ENCODE measurements at places on chromosomes 2 and 18.

- H3K4me1 ChIP-seq = no peaks in the 10 kb centered on the region
- H3K27me3 ChIP-seq = no peaks in the 10 kb centered on the region
- peaks cover 7% of the 10 kb centered on the region for H3K36me3 ChIP-seq
- no peak overlapping the region for H3K27ac ChIP-seq
- DNase-seq = no peak
Observed at GRCh38 chr2:241080405-241081189, 21.5 kb downstream of the MTERF4 start.

DNA sequence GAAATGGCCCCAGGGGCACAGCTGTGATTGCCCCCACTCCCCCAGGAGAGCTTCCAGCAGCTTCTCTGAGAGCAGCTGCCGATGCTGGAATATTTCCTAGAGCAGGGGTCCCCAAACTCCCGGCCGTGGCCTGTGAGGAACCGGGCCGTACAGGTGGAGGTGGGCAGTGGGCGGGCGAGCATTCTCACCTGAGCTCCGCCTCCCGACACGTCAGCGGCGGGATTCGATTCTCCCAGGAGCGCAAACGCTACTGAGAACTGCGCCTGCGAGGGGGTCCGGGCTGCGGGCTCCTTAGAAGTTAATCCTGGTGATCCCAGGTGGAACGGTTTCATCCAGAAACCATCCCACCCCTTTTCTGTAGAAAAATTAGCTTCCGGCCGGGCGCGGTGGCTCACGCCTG, 69.1 kb upstream of the PXDN start:
- DNase-seq = no peak
- H3K4me1 ChIP-seq = no peaks in the 10 kb centered on the region
- no peak overlapping the region for H3K27ac ChIP-seq

- H3K4me1 ChIP-seq = peaks cover 11% of the 10 kb centered on the region
- peak overlapping the region; percentile 0 for H3K27ac ChIP-seq
- no peaks in the 10 kb centered on the region for H3K27me3 ChIP-seq
- no peak for DNase-seq
- peaks cover 26% of the 10 kb centered on the region for H3K36me3 ChIP-seq
Observed at GRCh38 chr2:181348107-181348837, 108.9 kb upstream of the ITGA4 start.

DNA sequence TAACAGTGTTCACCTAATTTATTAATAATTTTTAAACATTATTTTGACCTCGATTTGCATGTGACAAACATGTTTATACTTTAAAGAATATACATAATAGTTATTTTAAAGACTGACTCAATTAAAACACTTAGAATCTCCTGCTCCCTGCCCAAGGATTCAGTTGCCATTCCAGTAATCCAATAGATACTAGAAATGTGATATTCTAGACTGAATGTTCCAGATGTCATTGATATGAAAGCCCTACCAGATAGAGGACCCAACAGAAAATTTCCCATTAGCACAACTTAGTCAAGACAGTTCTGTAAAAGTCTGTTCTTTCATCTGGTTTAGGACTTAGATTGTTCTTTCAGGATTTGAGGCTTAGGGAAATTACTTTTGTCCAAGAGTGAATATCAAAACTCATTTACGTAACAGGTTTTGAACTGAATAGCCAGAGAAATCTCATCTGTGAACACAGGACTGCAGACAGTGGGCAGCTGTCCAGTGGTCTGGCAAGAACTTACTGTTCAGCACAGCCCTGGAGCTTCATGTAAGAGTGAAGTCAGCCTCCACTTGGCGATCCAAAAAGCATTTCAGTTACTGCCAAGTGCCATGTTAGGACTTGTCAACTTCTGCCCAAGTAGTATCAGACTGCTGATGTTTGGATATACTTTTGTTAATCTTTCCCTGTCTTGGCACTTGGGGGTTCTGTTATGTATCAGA, 77.5 kb downstream of the OSBPL6 start:
- H3K36me3 ChIP-seq = no peaks in the 10 kb centered on the region
- no peak for DNase-seq

DNA sequence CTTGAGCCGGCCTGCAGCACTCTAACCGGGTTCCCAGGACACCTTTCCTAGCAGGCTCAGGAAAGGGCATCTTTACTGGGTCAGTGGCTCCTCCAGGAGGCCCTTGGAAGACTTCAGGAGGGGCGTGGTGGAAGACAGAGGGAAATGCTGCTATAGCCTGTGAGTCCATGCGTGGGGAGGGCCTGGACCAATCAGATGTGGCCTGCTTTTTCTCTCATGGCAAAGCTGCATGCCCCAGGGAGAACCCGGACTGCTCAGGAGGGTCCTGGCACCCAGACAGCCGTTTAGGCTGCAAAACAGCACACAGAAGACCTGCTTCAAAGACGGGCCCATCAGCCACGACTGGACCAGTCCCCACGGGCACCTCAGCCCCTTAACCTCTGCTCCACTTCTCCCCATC, 84.4 kb downstream of the EIPR1 start:
- no peaks in the 10 kb centered on the region for H3K27me3 ChIP-seq
- H3K27ac ChIP-seq = no peak overlapping the region
- DNase-seq = no peak
- peaks cover 1% of the 10 kb centered on the region for H3K4me1 ChIP-seq
- H3K4me3 ChIP-seq = no peak overlapping the region

DNA sequence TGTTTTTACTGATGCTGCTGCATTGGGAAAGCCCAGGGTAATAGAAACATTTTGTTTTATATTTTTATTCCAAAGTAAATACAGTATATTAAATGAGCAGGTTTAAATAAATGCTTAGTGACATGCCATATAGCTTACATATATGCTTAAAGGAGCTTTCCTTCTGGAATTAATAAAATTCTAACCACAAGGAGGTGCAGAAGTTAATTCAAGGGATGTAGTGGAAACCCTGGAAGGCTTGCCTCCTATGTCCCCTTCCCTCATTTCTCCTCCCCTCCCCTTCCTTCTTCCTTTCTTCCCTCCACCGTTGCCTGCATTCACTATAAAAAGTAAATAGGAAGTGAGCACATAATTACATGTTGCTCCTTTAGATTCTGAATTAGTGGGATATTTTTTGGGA, 96.3 kb downstream of the UBE2E3 start:
- no peaks in the 10 kb centered on the region for H3K36me3 ChIP-seq
- H3K4me1 ChIP-seq = peaks cover 7% of the 10 kb centered on the region
- no peak overlapping the region for H3K27ac ChIP-seq
- no peaks in the 10 kb centered on the region for H3K27me3 ChIP-seq

- H3K27me3 ChIP-seq = no peaks in the 10 kb centered on the region
- no peak for DNase-seq
- no peak overlapping the region for H3K4me3 ChIP-seq
- no peaks in the 10 kb centered on the region for H3K36me3 ChIP-seq
- H3K4me1 ChIP-seq = peaks cover 53% of the 10 kb centered on the region
Observed at GRCh38 chr2:64765160-64765805, 111.6 kb upstream of the SERTAD2 start.

DNA sequence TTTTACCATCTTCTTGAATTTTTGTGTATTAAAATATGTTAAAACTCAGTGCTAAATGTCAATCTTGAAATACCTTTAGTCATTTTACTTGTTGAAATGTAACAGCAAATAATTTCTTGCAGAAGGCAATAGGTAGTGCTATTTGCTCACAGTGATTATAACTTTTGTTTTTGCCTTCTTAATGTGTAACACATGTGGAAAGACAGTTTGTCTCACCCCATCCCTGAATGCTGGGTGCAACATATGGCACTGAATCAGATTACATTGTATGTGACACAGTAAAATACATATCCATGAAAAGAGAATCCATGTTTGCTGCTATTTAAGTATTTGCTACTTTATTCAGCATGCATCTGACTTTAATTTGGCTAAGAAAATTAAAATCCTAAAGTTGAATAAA, 35.3 kb downstream of the FRZB start:
- no peaks in the 10 kb centered on the region for H3K36me3 ChIP-seq
- H3K27ac ChIP-seq = no peak overlapping the region
- DNase-seq = no peak
- H3K4me3 ChIP-seq = no peak overlapping the region
- H3K27me3 ChIP-seq = peaks cover 11% of the 10 kb centered on the region
- no peaks in the 10 kb centered on the region for H3K4me1 ChIP-seq

DNA sequence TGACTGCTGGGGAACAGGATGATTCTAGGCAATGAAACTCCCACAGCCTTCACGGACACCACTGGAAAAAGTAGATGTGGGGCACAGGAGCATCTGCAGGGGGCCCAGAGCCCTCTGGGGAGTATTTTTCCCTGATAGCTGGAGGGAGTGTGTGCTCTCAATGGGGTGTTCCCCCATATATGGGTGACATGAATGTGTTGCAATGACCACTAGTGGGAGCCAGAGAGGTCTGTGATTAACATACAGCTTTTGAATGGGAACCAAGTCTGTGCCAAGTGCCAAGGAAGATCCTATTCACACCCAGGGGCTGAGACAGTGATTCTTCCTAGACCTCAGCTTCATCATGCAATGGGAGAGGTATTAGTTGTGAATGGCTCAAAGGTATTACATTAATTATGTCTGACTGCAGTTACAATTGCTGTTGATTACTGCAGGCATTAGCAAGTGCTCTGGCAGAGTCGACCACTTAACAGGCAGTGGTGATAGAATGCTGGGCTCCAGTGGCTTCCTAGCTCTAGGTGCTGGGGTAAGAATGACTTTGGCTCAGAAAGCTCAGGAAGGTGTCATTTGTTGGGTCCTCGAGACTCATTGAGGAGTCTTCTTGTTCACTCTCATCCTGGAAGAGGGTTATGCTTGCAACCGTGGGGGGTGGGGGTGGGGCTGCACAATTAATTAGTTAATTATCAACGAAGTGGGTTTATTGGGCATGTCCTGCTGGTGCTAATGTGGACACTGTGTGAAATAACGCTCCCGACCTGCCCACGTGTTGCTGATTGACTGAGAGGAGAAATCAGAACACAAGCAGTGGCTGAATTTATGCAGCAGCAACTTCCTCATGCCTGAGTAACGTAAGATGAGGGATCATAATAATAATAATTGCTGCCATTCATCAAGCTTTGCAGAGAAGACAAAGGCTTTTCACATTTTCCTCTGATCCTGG, 194.1 kb downstream of the CLIP4 start:
- peaks cover 27% of the 10 kb centered on the region for H3K27me3 ChIP-seq
- no peak overlapping the region for H3K4me3 ChIP-seq
- H3K36me3 ChIP-seq = no peaks in the 10 kb centered on the region
- peak; percentile 37 for DNase-seq
- H3K27ac ChIP-seq = no peak overlapping the region

DNA sequence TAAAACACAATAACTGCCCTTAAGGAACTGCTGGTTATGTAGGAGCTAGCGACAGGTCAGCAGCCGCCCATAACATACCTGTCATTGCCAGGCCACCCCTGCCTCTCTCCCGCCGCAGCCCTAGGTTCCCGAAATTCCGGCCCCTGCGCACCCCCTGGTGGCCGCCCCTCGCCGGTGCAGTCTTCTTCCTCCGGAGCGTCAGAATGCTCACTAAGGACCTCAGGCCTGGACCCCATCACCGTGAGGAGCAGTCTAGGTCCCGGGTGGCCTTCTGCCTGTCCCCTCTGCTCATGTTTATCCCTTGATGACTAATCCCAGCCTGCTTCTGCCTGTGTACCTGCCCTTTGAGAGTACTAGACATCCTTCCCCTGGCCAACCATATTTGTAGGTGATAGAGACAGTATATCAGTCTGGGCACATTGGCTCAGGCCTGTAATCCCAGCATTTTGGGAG, 115.7 kb upstream of the SLC1A4 start:
- H3K4me1 ChIP-seq = peaks cover 6% of the 10 kb centered on the region
- peaks cover 14% of the 10 kb centered on the region for H3K27me3 ChIP-seq

GRCh38 chr2:47250586-47251403, 95.7 kb upstream of the STPG4 start:
- H3K4me1 ChIP-seq = no peaks in the 10 kb centered on the region
- H3K36me3 ChIP-seq = no peaks in the 10 kb centered on the region
- no peak overlapping the region for H3K4me3 ChIP-seq
- H3K27ac ChIP-seq = no peak overlapping the region
- peaks cover 3% of the 10 kb centered on the region for H3K27me3 ChIP-seq

- DNase-seq = no peak
- H3K27me3 ChIP-seq = no peaks in the 10 kb centered on the region
- H3K4me1 ChIP-seq = peaks cover 15% of the 10 kb centered on the region
- H3K4me3 ChIP-seq = no peak overlapping the region
- H3K36me3 ChIP-seq = peaks cover 63% of the 10 kb centered on the region
- peak overlapping the region; percentile 36 for H3K27ac ChIP-seq
Observed at GRCh38 chr18:2706903-2707302, 51.4 kb downstream of the SMCHD1 start.

GRCh38 chr2:122003196-122003940, 247.9 kb downstream of the TSN start:
- H3K4me3 ChIP-seq = no peak overlapping the region
- H3K27me3 ChIP-seq = no peaks in the 10 kb centered on the region
- no peaks in the 10 kb centered on the region for H3K4me1 ChIP-seq
- no peaks in the 10 kb centered on the region for H3K36me3 ChIP-seq

- no peaks in the 10 kb centered on the region for H3K27me3 ChIP-seq
- H3K4me1 ChIP-seq = no peaks in the 10 kb centered on the region
- no peak overlapping the region for H3K27ac ChIP-seq
- no peak for DNase-seq
Observed at GRCh38 chr2:221747289-221747972, 175.3 kb upstream of the EPHA4 start.

DNA sequence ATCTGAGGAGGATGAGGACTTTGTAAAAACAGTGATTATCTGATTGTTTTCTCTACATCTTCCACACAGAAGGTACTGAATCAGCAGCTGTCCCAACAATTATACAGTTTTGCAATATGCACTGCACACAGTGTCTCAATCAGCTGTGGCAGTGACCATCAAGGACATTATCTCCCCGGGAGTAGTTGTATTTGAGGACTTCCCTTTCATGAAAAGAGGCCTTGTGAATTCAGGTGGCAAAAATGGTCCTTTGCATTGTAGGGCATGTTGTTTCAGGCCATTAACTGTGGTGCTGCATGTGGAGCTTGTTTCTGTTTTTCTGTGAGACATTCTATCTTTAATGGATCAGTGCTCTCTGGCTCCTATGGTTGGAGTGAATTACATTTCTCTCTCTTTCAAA, 779.4 kb upstream of the FSHR start:
- no peak overlapping the region for H3K27ac ChIP-seq
- no peak overlapping the region for H3K4me3 ChIP-seq
- no peak for DNase-seq
- H3K27me3 ChIP-seq = no peaks in the 10 kb centered on the region
- no peaks in the 10 kb centered on the region for H3K36me3 ChIP-seq

DNA sequence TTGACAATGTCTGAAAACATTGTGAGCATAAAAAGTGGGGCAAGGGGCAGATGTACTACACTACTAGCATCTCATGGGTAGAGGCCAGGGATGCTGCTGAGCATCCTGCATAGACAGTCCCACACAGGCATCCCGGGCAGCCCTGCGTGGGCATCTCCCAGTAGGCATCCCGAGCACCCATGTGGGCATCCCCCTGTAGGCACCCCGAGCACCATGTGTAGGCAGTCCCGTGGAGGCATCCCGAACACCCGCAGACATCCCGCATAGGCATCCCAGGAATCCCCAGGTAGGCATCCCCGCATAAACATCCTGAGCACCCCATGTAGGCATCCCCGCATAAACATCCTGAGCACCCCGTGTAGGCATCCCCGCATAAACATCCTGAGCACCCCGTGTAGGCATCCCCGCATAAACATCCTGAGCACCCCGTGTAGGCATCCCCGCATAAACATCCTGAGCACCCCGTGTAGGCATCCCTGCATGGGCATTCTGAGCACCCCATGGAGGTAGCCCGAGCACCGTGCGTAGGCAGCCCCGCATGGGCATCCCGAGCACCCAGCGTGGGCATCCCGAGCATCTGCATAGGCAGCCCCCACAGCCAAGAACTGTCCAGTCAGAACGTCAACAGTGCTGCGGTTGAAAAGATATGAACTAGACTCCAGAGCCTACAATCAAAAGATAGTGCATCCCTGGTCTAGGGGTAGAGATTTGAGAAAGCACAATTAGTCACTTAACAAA, 273.5 kb downstream of the NBAS start:
- no peak overlapping the region for H3K4me3 ChIP-seq
- H3K27ac ChIP-seq = no peak overlapping the region
- no peaks in the 10 kb centered on the region for H3K27me3 ChIP-seq
- H3K4me1 ChIP-seq = no peaks in the 10 kb centered on the region

Data from T-helper 2 cell treated with Interferon-gamma antibody and Interleukin-4, amounts not matched to agents 5 μg/mL and 100 μg/mL, for 36 hours (primary cell).